ENCODE measurements at places on chromosomes 1 and 21. TPM values are rescaled to one million over a fixed set of nuclear protein-coding genes. Genes with fewer than 3 reads are reported as not detected.

GRCh38 chr1:36408479-36408878 is 10.8 kb upstream of the LSM10 start:
- no peak for DNase-seq

DNA sequence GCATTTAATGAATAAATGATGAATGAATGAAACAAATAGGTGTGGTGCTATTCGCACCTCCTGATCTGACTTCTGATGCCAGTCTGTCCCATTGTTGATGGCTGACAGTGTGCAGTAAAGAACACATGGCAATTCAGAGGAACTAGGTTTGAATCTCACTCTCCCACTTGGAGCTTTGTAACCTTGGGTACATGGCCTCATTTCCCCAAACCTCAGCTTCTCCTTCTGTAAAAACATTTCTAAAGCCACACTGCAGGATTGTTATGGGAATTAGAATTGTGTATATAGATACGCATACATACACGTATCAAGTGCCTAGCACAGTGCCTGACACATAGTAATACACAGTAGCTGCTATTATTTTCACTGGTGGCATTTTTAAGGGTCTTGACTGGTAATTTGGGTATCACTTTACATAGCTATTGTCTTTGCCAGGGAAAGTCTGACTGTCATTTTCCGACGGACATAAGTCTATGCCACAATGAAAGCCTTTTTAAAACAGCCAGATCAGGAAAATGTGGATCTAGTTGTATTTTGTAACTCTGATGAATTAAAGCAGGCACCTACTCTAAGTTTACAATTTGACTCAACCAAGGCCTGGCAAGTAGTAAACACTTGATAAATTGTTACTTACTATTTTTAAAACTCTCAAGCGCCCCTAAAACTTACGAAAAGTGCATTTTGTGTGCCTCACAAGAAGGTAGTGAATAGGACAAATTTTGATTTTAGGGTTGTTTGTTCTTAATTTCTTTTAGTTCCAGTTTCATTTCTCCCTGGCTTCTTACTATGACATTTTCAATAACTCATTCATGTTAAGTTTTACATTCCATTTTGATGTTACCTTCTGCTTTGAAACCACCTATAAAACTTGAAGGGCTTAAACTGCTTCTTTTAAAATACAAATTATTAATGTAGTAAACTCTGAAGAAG is 164.4 kb downstream of the SDCCAG8 start:
- no peak for DNase-seq

Gene KCNJ6
- not detected for total RNA-seq

DNA sequence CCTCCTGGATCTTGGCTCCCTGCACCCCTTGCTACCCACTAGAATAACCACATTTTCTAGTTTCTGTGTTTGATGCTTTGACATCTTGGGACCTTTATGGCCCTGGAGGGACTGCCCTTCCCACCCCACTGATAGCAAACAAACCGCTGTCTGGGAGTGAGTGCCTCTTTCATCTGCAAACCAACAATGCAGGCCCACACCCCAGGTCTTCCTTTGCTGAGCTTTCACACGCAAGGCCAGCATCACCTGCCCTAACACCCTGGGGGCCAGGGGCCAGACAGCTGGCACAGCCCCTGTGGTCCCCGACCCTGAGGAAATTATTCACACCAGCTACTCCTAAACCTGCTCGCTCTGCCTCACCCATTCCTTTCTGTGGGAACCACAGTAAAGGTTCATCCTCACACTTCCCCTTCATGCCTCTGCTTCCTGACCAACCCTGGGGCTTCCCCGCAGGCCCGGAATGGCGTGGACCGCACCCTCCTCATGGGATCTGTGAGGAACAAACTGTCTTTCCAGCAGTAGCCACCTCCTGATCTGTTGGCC is 15.4 kb downstream of the SLC2A7 start:
- DNase-seq, result no peak

Gene DMRTA2
- total RNA-seq, result not detected

- no peak for DNase-seq
These were observed 95.5 kb downstream of the SSBP3 start for GRCh38 chr1:54310439-54311328.

DNA sequence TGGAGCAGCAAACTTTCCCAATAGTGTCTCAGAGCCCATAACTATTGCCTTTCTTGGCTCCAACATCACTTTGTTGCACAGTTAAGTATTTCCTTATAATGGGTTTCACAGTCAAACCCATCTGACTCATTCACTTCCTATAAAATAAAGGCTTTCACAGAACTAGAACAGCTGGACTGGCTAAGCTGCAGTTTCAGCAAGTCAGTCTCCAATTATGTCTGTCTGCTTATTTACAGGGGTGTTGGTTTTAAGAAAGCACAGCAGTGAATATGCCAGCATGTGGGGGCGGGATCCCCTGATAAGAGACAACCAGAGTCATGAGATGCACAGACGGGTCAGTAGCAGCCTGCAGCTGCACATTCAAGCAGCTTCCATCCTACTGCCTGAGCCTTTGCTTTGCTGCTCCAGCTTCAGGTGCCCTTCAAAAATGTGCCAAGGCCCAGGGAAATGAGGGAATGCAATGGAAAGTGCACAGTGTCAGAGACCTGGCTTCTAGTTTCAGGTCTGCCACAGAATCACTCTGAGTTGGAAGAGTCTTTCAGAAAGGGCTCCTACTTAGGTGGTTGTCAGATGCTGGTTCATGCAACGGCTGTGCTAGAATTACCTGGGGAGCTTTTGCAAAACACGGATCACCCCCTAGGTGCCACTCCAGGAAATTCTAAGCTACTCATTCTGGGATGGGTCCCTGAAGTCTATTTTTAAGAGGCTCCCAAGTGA is 24.8 kb downstream of the RNF19B start:
- DNase-seq, result no peak

- no peak for DNase-seq
These were observed 15.6 kb upstream of the RAP1A start for GRCh38 chr1:111603979-111604378.

Gene LCE2B
- total RNA-seq, result 1,688 TPM

Gene PRAMEF1
- not detected for total RNA-seq

GRCh38 chr1:156429313-156430060 is 60.5 kb downstream of the RHBG start:
- no peak for DNase-seq

GRCh38 chr1:94660994-94661393 is 119.4 kb upstream of the F3 start:
- DNase-seq, result no peak

DNA sequence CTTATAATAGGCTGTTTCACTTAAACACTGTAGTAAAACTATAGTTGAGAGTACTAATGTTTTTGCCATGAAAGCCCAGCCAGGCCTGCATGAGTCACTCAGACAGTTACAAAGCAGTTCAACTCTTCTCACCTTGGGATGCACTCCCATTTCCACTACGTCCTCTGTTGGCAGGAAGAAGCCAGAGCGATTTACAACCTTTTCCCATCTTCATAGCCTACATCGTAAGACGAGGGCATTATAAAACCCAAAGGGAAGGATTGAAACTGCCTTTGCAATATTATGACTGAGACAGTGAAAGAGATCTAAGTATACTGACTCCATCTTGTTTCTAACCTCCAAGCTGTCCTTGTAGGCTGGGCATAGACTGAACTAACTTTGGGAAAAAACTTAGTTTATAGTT is 71.8 kb upstream of the CSF1 start:
- no peak for DNase-seq

Gene SPATA46
- total RNA-seq, result not detected

- no peak for DNase-seq
These were observed 161.8 kb upstream of the NFIA start for GRCh38 chr1:60920561-60920960.

GRCh38 chr1:183764981-183765380 is 39.9 kb upstream of the RGL1 start:
- no peak for DNase-seq

GRCh38 chr1:183760661-183761060 is 44.3 kb upstream of the RGL1 start:
- DNase-seq, result no peak

- no peak for DNase-seq
These were observed 11.4 kb downstream of the SCMH1 start for GRCh38 chr1:41230656-41231055.

- DNase-seq, result no peak
These were observed 6.5 kb downstream of the CNST start for GRCh38 chr1:246572785-246573184.

DNA sequence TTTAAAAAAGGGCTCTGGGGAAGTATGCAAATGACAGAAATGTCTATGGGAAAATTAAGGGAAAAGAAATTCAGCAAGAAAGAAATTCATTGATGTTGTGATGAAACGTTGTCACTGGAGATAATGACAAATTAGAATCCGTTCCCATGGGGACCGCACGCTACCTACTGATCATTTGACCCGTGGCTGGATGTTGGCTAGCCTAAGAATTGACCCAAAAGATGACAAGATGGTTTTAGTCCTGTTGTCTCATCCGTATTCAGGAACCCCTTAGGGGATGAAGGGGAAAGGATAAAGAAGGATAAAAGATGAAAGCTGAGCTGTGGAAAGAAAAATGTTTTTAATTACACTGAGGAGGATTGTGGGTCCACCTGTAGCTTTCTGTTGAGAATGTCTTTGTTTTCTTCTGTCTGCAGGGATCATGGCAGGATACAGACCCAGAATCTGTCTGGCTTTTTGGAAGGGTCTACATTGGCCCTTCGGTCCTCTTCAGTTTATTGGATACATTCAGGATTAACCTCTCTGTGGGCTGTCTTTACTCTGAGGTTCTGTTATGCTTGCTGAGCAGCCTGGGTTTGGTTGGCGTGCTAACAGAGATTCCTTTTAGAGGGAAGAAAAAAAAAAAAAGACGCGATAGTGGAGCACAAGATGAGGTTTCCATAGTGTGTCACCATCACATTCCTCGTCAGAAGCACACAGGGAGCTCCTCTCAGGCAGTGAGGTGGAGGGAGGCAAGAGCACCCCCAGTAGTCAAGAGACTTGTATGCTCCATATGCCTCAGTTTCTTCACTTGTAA is 106.2 kb downstream of the CACHD1 start:
- DNase-seq, result no peak
